ELF-1 (cell line): ENCODE measurements at places on chromosomes 6 and 20.
A peak's percentile ranks its signal among the peaks of the same experiment; 100 is the strongest.

GRCh38 chr6:80725156-80725930 lies 618.9 kb downstream of the BCKDHB start:
- DNase-seq = no peak

- no peak for DNase-seq
Observed at GRCh38 chr6:12941422-12941821, 224.9 kb downstream of the PHACTR1 start.

DNA sequence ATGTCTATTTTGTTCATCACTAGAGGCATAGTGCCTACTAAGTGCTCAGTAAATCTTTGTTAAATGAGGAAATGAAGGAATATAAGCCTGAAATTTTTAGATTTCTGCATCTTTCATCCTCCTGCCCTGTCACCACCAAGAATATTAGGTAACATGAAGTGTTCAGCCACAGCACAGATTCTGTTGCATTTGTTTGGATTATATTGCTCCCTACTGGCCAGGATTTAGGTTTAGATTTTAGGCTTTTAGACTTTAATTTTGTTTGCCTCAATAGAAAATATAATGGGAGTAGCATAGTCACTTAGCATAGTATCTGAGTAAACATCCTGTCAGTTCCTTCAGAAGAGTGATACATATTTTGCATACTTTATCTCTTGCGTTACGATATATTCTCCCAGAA lies 14.2 kb downstream of the FARS2 start:
- no peak for DNase-seq

DNA sequence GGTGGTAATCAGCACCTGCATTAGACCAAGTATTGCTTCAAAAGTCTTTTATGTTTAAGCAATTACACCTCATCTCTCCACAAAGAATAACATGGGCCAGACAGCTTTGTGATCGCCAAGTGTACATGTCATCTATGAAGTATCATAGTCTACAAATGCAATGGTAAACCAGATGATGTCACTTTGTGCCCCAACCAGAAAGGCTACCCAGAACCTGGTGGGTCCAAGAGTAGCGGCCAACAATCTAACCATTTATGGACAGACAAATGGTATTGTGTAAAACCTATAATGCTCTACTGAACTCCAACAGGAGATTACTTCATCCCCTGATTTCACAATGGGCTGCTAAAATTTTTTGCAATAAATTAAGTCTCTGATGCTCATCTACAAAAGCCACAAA lies 295.9 kb downstream of the GMDS start:
- no peak for DNase-seq

DNA sequence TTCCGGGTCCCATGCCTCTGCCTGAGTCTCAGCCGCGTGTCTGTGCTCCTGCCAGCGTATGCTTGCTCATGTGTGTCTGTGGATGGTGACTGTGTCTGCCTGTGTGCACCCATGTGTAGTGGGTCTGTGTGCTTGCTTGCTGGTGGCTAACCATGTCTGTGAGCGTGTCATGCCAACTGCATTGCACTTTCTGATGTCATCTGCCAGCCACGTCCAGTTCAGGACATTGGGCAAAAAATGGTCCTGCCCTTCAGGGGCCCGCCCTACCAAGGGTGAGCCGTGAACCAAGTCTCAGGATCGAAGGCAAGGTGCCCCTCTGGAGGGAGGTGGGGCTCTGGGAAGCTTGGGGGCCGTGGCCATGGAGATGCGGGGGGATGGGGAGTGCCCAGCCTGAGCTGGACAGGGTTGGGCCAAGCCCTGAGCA lies 9.4 kb upstream of the ZBTB46 start:
- DNase-seq = no peak

DNA sequence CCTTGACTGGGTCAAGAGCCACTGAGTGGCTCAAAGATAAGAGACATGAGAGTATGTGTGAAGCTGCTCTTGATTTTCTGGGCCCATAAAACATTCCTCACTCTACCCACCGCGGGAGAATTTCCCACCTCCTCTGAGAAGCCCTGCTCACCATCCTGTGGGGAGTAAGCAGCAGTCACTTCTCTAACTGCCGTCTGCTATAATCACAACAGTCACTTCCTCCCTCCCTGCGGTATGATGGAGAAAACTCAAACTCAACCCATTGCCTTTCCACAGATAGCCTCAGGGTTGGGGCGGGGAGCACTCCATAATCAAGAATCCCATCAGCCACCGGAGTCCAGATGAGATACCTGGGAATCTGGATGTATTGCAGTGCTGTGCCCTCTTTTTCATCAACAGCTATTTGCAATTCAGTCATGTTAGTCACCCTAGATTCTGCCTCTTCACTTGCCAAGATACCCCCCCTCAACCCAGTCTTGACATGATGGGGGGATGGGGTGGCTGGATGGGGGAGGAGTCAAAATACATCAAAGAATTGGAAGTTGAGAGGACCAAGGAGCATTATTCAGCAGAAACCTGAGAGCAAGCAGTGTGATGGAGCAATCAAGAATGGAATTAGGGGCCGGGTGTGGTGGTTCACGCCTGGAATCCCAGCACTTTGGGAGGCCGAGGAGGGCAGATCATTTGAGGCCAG lies 5.1 kb downstream of the MOCS1 start:
- no peak for DNase-seq

DNA sequence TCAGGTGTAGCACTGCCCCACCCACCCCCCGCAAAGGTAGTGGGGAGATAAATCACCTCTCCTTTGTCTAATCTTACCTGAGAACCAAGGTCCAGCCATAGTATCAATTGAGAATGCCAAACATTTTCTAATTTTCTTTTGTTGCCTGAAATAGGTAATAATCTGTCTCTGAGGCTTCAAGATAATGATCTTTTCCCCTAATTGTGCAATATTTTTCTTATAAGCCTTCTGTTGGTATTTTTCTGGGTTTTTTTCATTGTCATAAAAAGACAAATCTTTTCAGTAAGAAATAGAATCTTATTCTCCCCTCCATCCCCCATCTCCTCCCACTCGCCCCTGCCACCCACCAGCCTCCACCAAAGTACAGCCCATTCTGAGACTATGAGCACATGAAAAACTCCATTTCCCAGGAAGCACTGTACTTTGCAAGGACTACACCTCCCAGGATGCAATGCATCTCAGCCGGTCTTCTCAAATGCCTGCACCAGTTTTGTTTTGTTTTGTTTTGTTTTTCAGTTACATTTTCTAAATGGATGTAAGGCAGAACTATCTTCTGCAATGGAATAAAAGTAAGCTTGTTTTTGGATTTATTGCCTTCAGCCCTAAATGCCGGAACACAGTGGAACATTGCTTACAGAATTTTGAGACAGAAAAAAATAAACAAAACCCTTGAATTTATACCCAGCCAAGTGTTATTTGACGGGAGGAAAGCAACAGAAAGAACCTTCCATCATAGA lies 268.0 kb downstream of the TFAP2A start:
- peak; percentile 40 for DNase-seq

GRCh38 chr6:114342826-114343781 lies at the start of gene HS3ST5:
TSS of gene HS3ST5 (minus strand) at chr6:114343023. CDS start at chr6:114062845, 280,178 bp downstream.
- peak; percentile 94 for DNase-seq

- peak; percentile 57 for DNase-seq
Observed at GRCh38 chr6:47308552-47309290, 984 bp downstream of the TNFRSF21 start.

- no peak for DNase-seq
Observed at GRCh38 chr6:129609635-129610034, 100.3 kb downstream of the ARHGAP18 start.

- DNase-seq = no peak
Observed at GRCh38 chr6:167244064-167244960, 46.8 kb upstream of the UNC93A start.

DNA sequence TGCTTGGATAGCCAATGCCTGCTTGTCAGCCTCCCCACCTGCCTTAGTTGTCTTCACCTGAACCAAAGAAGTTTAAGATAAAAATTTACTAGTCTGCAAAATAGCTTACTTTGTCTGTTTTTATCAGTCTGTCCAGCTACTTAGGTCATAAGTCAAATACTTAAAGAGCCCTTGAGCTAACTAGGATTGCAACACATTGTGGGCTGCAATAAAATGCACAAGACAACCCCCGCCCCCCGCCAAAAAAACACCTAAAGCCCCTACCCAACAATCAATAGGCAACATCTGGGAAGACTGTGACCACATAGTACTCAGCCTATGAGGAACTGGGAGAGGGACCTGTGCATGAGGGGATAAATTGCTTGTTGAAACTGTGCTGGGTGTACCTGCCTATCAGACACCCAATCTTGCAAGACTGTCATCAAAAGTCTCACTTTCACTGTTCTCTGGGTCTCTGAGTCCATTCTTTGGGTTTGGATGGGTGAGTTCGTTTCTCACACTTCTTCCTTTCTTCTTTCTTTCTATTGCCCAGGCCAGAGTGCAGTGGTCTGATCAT lies 27.3 kb upstream of the ABCC10 start:
- no peak for DNase-seq

- no peak for DNase-seq
Observed at GRCh38 chr6:136952714-136953260, 30.7 kb downstream of the SLC35D3 start.

- DNase-seq = peak; percentile 10
Observed at GRCh38 chr6:119985952-119986736, 636.6 kb upstream of the MAN1A1 start.

DNA sequence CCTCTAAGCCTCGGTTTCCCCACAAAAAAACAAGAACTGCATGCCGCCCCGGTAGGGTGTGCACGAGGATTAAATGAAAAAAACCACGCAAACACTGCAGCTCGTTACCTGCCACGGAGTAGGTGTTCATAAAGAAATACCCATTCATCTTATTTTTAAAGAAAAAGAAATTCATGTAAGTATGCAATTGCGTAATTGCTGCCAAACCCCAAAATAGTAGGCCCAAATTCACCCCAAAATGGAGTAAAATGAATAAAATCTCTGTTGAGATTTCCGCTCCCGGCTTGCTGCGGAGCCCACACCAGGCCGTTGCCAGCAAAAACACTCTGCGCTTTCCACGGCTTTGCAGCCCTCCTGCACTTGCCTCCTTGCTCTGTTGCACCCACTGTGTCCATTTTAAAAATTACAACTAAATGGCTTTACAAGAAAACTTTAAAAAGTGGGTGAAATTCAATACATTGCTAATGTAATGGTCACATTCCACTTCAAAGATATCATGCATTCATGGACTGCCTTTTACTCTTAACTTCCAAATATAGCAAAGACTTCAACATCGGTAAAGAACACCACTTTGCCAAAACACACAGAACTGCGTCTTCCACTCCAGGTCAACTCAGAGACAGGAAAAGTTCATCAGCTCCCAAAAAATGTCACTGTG lies 125.0 kb downstream of the ZMYND8 start:
- DNase-seq = no peak

DNA sequence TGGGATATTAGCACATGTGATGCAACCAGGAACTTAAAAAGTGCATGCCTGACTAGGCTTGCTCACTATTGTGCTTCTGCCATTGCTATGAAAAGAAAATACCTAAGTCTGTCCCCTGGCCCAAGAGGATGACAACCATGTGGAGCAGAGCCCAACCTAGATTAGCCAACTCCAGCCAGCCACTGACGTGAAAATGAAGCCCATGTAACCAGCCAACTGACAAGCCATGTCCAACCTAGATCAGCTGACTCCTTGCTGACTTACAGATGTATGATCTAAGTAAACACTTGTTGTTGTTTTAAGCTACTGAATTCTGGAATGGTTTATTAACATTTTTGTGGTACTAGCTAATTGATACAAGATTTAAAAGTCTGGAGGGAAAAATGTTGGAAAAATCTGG lies 47.5 kb downstream of the PIGU start:
- DNase-seq = no peak

DNA sequence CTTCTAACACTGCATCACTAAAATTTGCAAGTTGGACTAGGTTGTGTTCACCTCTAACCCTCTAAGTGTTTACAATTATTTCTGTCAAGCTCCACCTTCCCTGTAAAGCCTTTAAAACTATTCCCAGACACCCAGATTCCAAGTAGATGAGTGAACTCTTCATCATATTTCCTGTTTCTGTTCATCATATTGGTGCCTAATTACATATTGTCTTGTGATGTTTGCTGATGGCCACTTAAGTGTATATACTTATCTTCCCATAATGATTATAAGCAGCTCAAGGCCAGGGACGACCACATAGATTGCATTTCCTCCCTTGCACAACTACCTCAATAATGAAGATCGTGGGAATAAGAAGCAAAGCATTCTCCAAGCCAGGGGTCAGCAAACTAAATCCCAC lies 16.8 kb downstream of the TNFRSF21 start:
- no peak for DNase-seq

- no peak for DNase-seq
Observed at GRCh38 chr20:56796345-56796744, 167.2 kb downstream of the TFAP2C start.

- no peak for DNase-seq
Observed at GRCh38 chr6:40550202-40551101, 36.7 kb downstream of the LRFN2 start.

DNA sequence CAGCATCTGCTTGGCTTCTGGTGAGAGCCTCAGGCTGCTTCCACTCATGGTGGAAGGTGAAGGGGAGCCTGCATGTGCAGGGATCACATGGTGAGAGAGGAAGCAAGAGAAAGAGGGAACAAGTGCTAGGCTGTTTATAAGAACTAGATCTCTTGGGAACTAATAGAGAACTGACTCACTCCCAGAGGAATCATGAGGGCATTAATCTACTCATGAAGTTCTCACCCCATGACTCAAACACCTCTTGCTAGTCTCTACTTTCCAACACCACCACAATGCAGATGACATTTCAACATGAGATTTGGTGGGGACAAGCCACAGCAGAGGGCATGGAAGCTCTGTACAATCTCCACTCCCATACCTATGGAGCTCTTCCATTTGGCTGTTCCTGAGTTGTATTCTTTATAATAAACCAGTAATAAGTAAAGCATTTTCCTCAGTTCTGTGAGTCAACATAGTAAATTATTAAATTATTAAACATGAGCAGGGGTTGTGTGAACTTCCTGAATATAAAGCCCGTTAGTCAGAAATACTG lies 524.1 kb upstream of the NRSN1 start:
- DNase-seq = no peak

- peak; percentile 94 for DNase-seq
Observed at GRCh38 chr20:51014797-51015722, 7.8 kb downstream of the KCNG1 start.

DNA sequence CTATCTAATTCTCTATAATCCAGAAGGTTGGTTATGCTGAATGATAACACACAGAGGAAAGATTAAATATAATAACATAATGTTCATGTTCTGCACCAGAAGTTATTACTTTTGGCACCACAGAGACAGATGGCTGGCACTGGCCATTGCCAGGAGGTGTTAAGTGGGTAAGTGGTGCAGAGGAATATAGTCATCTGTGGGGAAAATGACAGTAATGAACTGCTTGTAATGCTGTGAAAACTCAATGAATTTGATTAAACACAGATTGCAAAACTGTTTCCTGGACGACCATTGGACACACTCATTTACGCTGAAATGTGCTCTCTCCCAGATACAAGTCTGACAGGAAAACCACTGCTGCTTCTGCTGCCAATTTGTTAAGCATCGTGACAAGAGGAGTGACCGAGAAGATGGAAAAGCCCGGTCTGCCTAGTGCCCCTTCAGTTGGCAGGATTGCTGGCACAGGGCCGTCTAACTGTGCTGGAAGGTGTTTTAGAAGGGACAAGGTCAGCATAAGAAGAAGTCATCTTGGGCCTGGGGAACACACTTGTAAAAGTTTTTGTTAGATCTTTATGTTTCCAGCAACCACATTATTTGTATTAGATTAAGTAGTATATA lies 567.4 kb downstream of the CBLN4 start:
- DNase-seq = no peak
